ENCODE measurements at places on chromosomes 4 and X.
A peak's percentile ranks its signal among the peaks of the same experiment; 100 is the strongest.

DNA sequence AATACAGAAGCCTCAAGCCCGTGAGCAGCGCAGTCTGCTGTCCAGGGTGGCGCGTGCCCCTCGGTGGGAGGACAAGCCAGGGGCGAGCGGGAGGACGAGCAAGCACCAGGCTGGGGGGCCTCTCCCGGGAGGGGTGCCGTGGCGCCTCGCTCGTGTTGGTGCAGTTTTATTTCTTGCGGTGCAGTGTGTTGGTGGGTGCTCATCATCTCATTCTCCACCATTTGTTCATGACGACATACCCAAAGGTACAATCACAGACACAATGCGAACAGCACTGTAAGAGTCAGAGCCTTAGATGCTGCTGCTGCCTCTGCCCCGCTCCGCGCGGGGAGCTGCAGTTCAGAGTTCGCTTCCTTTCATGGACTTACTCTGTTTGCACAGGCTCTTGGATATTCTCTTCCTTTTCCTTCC, 30.3 kb downstream of the RGS12 start:
- no peak for DNase-seq

GRCh38 chr4:97942137-97942536, 201.1 kb downstream of the STPG2 start:
- no peak for DNase-seq

GRCh38 chr4:17251101-17251500, 260.8 kb downstream of the QDPR start:
- DNase-seq = no peak

DNA sequence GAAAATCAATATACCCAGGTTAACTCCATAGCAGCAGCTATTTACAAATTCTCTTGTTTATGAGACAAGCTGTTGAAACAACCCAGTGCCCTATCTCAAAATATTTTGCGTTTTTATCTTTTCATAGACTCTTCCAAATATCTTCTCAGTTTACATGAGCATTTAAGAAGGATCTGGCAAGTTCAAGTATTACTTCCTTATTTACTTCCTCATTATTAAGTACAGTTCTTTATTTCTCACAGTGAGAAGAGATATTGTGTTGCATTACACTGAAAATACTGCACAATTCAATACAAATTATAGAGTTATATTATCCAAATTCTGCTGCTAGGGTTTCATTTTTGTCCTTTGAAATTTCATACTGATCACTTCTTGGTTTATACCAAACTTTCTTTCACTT, 43.6 kb upstream of the UCP1 start:
- DNase-seq = no peak

- DNase-seq = peak; percentile 42
Measured at GRCh38 chr4:147639388-147639787, 22.2 kb downstream of the TMEM184C start.

GRCh38 chr4:14994242-14994641, 8.0 kb upstream of the CPEB2 start:
- DNase-seq = no peak

DNA sequence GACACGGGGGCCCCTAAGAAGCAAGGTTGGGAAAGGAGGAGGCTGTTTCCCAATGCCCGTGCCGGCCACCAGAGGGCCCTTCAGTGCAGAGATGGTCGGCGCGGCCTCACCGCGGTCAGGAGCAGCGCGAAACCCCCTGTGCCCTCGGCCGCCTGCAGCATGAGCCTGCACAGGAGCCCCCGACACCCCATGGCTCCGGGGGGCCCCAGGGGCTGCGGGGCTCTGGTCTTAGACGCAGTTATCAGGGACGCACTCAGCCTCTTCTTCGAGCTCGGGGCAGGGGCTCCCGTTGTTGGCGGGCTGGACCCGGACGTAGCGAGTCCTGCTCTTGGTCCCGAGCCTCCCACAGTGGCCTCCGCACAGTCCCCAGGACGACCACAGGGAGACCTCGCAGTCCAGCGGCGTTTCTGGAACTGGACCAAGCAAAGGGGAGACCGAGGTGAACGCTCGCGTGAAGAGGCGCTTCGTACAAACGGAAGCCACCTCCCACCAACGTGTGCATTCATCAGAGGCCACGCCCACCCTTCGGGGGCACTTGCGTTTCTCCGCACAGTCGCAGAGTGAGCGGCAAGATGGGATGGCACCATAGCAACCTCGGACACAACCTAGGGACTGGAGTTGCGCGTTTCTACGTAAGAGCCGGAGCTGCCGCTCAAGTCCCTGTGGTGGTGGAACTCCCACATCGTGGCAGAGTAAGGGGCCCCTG, 5.0 kb downstream of the SPON2 start:
- peak; percentile 81 for DNase-seq

Data from fibroblast of villous mesenchyme (primary cell).